Astrocyte of the cerebellum (primary cell): ENCODE measurements at places on chromosomes 6 and 20.

DNA sequence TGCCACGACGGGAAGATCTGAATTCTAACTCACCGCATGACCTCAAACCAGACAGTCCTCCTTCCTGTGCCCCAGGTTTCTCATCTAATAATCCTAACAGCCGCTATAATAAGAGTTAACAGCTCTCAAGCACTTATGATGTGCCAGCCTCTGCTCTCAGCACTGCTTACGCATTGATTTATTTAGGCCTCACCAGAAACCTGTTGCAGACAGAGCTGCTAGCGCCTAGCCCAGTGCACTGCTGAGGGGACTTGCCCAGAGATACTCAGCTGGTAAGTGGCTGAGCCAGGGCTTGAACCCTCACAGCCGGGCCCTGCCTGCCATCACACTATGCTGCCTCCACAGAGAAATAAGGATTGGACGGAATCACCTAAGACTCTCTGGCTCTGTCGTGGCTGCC lies 37.7 kb downstream of the GRM4 start:
- DNase-seq, result no peak

- no peak for DNase-seq
Observed at GRCh38 chr6:43428112-43428570, 800 bp downstream of the ABCC10 start.

DNA sequence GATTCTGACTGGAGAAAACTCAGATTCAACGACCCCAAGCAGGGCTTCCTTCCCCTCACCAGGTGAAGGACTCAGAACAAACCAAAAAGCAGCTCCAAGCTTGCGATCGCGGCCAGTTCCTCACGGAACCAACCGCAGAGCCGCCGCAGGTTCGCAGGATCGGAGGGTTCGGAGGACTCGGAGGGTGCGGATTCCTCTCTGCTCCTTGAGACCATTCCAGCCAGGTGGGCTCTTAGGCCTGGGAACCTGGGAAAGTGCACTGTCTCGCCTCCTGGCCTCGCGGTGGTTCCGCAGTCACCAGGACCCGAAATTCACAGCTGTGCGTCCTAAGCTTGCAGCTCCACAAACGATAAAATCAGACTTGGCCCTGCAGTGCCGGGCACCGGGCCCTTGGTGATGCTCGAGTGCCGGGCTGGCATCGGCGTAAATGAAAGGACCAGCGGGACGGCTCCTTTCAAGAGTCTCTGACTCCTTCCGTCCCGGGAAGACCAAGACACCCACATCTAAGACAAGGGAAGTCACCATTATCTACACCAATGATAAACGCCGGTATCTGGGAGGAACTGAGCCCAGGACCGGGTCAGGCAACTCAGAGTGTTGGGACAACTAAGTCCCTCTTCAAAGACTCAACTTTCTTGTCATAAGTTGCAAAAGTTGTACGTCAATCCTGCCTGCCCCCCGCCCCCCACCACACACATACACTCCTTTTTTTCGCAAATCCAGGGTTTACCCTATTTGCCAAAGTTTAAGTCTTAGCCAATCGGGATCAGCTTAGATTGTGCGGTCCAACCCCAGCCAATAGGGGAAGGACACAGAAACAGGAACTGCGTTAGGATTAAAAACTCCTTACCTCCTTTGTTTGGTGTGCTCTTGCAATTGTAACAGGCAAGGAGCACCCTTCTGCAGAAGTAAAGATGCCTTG lies 69.8 kb upstream of the PRSS16 start:
- peak; percentile 83 for DNase-seq

DNA sequence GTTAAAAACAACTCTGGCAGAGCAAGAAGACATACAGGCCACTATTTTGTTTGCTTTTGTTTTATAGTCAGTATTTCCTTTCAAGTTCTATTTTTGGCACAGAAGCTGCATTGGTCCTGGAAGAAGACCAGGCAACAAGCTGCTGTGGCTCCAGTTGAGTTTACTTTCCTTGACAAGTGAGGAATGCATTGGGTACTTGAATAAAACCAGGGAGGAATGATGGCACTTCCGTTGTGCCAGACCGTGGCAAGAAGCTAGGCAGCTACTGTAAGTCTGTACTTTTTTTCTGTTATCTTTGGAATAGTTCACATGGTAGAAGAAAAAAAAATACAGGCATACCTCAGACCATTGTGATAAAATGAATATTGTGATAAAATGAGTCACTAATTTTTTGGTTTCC lies 66.3 kb downstream of the NCOA3 start:
- peak; percentile 86 for DNase-seq

DNA sequence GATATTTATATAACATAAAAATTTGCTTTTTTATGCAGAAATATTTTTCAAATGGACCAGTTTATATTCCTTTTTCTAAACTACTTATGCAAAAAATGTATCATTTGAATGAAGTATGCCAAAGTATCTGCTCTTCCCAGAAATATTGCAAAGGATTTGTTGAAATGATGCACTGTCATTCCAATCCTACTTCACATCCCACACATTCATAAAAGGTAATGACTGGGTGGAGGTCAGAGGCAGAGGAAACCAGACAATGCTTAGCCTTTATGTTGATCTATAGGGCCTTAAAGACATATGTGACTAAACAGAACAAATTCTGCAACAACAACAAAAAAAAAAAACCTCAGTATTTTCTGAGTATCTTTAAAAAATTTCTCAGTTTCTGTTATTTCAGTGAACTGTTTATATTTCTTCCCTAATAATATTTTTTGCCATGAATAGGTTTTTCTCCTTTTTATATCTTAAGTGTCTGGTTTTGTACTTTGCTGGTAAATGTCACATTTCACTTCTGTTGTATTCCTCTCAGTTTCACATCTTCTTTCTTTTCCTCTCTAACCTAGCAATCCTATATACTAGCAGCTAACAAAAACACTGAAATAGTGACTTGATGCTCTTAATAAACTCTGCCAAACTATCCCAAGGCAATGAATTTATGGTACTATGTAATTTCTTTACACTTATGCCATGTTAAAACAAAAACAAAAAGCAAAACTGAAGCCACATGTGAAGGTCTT lies 374.1 kb downstream of the BCKDHB start:
- no peak for DNase-seq

DNA sequence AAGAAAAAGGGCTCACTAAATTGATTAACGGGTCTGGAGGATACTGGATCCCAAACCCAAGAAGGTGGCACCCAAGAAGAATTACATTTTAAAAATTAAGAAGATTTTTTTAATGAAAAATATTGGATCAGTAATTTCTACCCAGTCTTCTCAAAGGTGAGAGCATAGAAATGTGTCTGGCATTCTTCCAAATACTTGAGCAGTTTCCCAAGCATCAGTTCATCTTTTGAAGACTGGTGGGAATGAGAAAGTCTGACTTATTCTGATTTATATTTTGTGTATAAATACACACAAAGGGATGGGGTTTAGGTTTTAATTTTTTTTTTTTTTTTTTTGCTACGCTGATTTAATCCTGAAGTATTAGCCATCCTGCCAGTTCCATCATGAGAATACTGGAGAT lies 3.3 kb downstream of the MGME1 start:
- no peak for DNase-seq

DNA sequence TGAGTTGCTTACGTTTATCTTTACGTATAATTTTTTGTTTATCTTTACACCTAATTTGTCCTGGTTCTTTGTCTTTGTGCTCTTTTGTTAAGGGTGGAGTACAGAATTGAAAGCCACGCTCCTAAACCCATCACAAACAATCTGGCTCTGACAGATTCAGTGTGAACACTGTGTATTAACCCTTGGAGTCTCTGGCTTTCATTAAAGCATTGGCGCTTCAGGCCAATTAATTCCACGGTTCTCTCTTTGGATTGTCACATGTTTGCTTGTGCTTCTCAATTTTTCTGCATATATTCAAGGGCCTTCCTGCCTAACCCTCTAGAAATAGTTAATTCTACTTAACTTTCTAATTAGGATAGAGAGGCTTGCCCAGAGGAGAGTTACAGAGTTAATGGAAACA lies 38.6 kb downstream of the NKX2-4 start:
- no peak for DNase-seq

- no peak for DNase-seq
Observed at GRCh38 chr6:126050795-126051194, 64.5 kb downstream of the TRMT11 start.

- no peak for DNase-seq
Observed at GRCh38 chr20:44008806-44009678, 94.4 kb downstream of the TOX2 start.

GRCh38 chr20:48247961-48248360 lies 462.7 kb upstream of the SULF2 start:
- DNase-seq, result no peak
